ENCODE measurements at places on chromosomes 16 and 17. TPM values are rescaled to one million over a fixed set of nuclear protein-coding genes. Genes with fewer than 3 reads are reported as not detected.

GRCh38 chr17:41972571-41973407, 6.2 kb downstream of the CNP start:
- H3K4me3 ChIP-seq: peak overlapping the region; percentile 16
- no peaks in the 10 kb centered on the region for H3K27me3 ChIP-seq
- peaks cover 44% of the 10 kb centered on the region for H3K4me1 ChIP-seq
- H3K36me3 ChIP-seq: peaks cover 84% of the 10 kb centered on the region
- peak; percentile 50 for DNase-seq
- peak overlapping the region; percentile 72 for H3K27ac ChIP-seq

The INPP5K gene
- 35.2 TPM for total RNA-seq

DNA sequence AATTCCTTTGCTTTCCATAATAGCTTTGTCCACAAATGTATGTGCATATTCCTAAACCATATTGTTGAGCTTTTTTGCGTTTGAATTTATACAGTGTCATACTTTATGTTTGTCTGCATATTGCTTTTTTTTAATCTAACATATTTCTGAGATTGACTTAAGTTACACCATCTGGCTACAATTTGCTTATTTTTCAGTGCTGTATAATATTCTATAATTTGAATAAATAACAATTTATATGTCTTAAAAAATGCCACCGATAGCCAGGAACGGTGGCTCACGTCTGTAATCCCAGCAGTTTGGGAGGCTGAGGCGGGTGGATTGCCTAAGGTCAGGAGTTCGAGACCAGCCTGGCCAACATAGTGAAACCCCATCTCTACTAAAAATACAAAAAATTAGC, 1.5 kb upstream of the PIMREG start:
- H3K27ac ChIP-seq: no peak overlapping the region
- H3K4me1 ChIP-seq: peaks cover 16% of the 10 kb centered on the region
- no peaks in the 10 kb centered on the region for H3K36me3 ChIP-seq
- peaks cover 49% of the 10 kb centered on the region for H3K27me3 ChIP-seq
- H3K4me3 ChIP-seq: no peak overlapping the region

The CACNG5 gene
- total RNA-seq: not detected

The CHST6 gene
- 1.4 TPM for total RNA-seq

DNA sequence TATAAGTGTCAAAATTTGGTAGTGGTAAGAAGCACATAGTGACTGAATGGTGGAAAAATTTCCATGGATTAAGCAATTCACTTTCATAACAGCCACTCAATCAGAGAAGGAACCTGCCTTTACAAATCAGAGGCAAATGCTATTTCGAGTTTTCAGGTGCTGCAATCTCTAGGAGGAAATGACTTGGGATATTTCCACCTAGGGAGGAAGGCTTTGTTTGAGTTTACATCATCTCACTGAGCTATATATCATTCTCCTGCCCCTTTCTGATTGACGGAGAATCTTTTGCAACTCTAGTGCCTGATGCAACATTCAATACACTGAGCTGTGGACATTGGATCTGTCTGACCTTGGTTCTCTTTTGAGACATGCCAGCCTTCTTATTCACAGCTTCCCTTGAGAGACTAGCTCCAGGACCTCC, 26.3 kb downstream of the MARCHF10 start:
- no peaks in the 10 kb centered on the region for H3K4me1 ChIP-seq
- peaks cover 13% of the 10 kb centered on the region for H3K27me3 ChIP-seq
- no peak overlapping the region for H3K4me3 ChIP-seq
- no peak for DNase-seq

- peak overlapping the region; percentile 27 for H3K27ac ChIP-seq
- H3K27me3 ChIP-seq: no peaks in the 10 kb centered on the region
- no peaks in the 10 kb centered on the region for H3K36me3 ChIP-seq
- no peak overlapping the region for H3K4me3 ChIP-seq
- no peak for DNase-seq
These were observed 2.4 kb downstream of the NATD1 start for GRCh38 chr17:21250854-21251253.

The KRTAP9-2 gene
- not detected for total RNA-seq

DNA sequence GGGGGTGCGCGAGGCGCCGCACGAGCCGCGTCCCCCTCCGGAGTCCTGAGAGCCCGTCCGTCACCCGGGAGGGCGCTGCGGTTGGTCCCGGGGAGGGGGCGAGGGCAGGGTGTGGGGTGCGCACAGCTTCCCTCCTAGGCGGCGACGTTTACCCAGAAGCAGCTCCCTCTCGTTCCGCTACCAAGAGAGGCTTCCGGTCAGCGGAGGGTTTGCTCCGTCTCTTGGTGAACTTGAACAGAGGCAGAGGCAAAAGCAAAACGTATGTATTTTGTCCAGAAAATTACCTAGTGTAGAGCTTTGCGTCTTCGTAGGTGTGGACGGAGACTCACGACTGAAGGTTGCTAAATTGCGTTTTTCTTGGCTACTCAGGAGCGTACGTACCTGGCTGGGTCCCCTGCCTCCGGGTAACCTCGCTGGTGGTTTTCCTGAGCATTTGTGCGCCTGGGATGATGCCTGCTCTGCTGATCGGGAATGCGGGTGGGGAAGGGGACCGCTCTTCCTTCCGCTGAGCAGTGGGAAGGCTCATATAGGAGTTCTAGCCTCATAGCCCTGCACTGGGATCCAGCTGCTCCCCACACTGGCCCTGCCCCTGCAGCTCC, 833 bp downstream of the WSCD1 start:
- peaks cover 48% of the 10 kb centered on the region for H3K27me3 ChIP-seq
- DNase-seq: no peak
- peak overlapping the region; percentile 52 for H3K27ac ChIP-seq
- peaks cover 12% of the 10 kb centered on the region for H3K4me1 ChIP-seq

DNA sequence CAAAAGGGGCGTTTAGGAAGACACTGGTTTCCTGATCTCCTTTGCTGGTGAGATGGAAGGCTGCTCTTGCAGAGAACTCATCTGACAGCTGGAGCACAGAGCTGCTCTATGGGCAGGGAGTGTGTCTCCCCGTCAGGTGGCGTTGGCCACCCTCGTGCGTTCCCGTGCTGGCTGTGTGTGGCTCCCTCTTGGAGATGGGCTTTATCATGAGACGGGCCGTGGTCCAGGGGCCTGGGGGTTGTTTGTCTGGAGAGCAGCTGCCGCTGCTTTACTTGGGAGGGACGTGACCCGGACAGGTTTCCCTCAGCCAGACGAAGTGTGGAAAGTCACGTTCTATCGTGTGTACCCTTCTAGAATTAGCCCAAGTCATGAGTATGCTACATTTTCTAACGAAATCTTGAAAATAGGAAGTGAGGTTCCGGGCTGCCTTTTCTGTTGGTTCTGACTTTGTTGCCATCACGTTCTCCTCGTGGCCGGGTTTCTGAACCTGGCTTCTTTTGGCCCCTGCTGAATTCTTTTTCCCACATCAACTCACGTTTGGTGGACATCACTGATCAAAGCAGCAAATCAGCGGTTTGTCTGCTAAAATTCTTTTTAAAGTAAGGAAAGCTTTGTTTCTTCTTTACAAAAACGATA, 105.6 kb upstream of the CHMP6 start:
- peaks cover 9% of the 10 kb centered on the region for H3K4me1 ChIP-seq
- H3K36me3 ChIP-seq: peaks cover 51% of the 10 kb centered on the region
- H3K27ac ChIP-seq: no peak overlapping the region

DNA sequence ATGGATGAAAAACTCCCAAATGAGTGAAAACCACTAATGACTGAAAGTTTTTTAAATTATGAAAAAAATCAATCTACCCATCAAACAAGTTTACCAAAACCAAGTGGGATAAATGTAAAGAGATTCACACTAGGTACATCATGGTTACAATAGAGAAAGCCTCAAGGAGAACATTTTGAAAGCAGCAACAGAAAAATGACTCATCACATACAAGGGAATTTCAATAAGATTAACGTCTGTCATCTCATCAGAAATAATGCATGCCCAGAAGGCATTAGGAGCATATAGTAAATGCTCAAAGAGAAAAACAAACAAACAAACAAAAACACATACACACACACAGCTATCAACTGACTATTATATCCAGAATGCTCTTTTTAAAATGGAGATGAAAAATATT, 261.8 kb upstream of the KIF2B start:
- DNase-seq: no peak
- no peaks in the 10 kb centered on the region for H3K27me3 ChIP-seq
- H3K36me3 ChIP-seq: no peaks in the 10 kb centered on the region
- no peak overlapping the region for H3K4me3 ChIP-seq
- no peaks in the 10 kb centered on the region for H3K4me1 ChIP-seq

- H3K27me3 ChIP-seq: no peaks in the 10 kb centered on the region
- DNase-seq: no peak
- peaks cover 8% of the 10 kb centered on the region for H3K4me1 ChIP-seq
- peak overlapping the region; percentile 7 for H3K27ac ChIP-seq
- H3K36me3 ChIP-seq: peaks cover 70% of the 10 kb centered on the region
These were observed 8.9 kb upstream of the LGALS9 start for GRCh38 chr17:27621942-27622559.

The GAST gene
- not detected for total RNA-seq

DNA sequence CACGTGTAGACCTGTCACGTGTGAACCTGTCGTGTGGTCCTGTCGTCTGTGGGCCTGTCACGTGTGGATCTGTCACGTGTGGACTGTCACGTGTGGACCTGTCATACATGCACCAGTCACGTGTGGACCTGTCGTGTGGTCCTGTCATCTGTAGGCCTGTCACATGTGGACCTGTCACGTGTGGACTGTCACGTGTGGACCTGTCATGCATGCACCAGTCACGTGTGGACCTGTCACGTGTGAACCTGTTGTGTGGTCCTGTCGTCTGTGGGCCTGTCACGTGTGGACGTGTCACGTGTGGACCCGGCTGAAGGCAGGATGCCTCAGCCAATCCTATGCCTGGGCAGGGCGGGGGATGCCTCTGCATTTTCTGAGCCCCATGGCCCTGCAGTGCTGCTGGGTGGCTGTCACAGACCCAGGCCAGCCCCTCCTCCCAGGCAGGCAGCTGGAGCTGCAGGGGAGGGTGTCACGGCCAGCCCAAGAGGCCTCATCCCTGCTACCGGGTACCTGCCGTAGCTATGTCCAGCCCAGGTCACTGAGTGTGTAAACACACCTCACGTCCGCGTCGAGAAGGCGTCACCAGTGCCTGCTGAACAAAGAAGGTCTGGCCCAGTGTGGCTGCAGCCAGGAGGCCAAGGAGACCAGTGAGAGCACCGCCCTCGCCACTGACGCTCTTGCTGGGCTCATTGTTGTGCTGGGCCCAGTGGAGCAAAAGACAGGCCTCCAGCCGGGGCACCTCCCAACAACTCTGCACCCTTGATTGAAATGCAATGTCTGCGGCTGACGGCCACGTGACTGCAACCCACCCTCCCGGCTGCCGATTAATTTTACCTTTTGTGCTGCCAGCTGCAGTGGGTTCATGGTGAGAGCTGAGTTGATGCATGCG, 18.6 kb upstream of the ACSF3 start:
- no peak overlapping the region for H3K4me3 ChIP-seq
- H3K27me3 ChIP-seq: peaks cover 34% of the 10 kb centered on the region
- no peak overlapping the region for H3K27ac ChIP-seq
- no peak for DNase-seq
- H3K4me1 ChIP-seq: peaks cover 9% of the 10 kb centered on the region

- H3K4me3 ChIP-seq: no peak overlapping the region
- no peaks in the 10 kb centered on the region for H3K36me3 ChIP-seq
- H3K4me1 ChIP-seq: no peaks in the 10 kb centered on the region
- H3K27me3 ChIP-seq: no peaks in the 10 kb centered on the region
- DNase-seq: no peak
- H3K27ac ChIP-seq: no peak overlapping the region
These were observed 18.1 kb downstream of the ENDOV start for GRCh38 chr17:80432961-80433550.

DNA sequence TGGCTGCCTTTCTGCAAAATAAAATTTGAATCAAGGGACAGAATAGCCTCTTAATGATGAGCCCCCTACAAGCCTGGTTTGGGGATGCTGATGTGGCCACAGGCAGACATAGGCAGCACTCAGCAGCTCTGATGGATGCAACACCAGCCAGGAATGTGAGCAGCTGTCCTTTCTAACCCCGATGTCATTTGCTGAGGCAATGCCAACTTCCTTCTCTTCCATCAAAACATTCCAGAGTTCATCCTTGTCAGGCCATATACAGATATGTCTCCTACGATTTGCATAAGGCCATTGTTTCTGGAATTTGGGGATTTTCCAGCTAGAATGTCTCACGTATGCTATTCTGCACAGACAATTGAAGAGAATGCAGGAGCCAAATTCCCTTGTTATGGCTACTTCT, 52.1 kb upstream of the MYOCD start:
- H3K36me3 ChIP-seq: no peaks in the 10 kb centered on the region
- no peaks in the 10 kb centered on the region for H3K27me3 ChIP-seq
- H3K27ac ChIP-seq: no peak overlapping the region
- H3K4me1 ChIP-seq: no peaks in the 10 kb centered on the region
- no peak for DNase-seq

DNA sequence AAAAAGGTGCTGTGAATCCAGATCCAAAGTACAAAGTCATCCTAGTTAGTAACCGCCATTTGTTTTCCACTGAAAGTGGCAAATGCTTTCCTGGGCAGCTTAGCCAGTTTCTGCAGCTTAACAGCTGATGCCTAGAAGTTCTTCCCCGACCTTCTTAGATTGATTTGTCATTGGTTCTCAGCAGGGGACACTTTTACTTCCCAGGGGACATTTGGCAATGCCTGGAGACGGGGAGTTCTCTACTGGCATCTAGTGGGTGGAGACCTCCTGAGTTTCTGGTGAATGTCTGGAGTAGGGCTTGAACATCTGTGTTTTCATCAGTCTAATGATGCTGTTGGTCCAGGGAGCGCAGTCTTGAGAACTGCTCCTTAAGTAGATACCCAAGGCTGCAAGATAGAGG, 7.6 kb downstream of the DNAJA3 start:
- DNase-seq: no peak
- H3K27ac ChIP-seq: no peak overlapping the region
- no peaks in the 10 kb centered on the region for H3K27me3 ChIP-seq
- H3K4me1 ChIP-seq: no peaks in the 10 kb centered on the region
- peaks cover 51% of the 10 kb centered on the region for H3K36me3 ChIP-seq
- no peak overlapping the region for H3K4me3 ChIP-seq

DNA sequence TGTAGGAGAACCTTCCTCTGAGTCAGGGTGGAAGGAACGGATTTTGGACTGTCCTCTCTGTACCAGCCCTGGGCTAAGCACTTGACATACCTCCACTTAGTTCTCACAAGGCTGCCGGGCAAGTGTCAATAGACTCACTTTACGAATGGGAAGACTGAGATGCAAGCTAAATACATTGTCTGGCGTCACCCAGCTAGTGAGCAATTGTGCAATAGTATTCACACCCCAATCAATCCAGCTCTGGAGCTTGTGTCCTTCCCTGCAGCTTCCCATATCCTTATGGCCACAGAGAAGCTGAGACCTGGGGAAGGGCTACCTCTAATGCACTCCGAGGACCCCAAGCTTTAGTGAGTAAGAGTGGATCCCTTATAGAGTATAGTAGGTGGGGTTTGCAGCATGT, 39.8 kb downstream of the SLC6A2 start:
- no peaks in the 10 kb centered on the region for H3K36me3 ChIP-seq
- DNase-seq: no peak
- H3K27ac ChIP-seq: no peak overlapping the region
- H3K27me3 ChIP-seq: peaks cover 18% of the 10 kb centered on the region

The KLHL10 gene
- total RNA-seq: not detected

GRCh38 chr17:38750044-38750311, 1.8 kb upstream of the PCGF2 start:
- H3K4me1 ChIP-seq: peaks cover 91% of the 10 kb centered on the region
- DNase-seq: no peak
- peaks cover 12% of the 10 kb centered on the region for H3K36me3 ChIP-seq
- H3K4me3 ChIP-seq: peak overlapping the region; percentile 78
- H3K27ac ChIP-seq: peak overlapping the region; percentile 96

The LRRC36 gene
- not detected for total RNA-seq
